GM20000 (cell line): ENCODE measurements at places on chromosomes 16 and 17.

DNA sequence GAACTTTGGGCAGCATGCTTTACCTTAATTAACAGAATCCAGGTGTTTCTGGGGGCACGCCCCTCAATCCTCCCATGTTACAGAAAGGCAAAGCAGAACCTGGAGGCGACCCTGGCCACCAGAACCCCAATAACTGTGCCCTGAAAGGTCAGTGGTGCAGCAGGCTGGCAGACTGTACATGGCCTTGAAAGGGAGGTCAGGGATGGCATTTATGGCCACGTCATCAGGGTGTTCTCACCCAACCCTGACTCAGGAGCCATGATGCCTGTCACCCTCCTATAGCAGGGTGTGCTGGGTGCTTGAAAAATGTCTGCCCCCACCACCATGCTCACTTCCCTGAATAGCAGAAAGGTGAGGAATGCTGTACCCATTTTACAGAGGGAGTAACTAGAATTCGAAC lies 177.7 kb downstream of the TMEM132E start:
- DNase-seq, result no peak

DNA sequence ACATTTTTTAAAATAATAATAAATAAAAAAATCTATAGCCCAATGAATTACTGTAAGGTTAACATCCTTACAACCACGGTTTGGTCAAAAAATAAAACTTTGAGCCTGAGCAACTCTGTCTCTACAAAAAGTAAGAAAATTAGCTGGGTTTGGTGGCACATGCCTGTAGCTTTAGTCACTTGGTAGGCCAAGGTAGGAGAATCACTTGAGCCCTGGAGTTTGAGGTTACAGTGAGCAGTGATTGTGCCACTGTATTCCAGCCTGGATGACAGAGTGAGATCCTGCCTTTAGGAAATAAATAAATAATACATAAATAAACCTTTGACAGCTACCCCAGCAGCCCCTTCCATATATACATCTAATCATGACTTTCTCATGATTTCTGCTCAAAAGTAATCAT lies 26.9 kb upstream of the PHAF1 start:
- no peak for DNase-seq

DNA sequence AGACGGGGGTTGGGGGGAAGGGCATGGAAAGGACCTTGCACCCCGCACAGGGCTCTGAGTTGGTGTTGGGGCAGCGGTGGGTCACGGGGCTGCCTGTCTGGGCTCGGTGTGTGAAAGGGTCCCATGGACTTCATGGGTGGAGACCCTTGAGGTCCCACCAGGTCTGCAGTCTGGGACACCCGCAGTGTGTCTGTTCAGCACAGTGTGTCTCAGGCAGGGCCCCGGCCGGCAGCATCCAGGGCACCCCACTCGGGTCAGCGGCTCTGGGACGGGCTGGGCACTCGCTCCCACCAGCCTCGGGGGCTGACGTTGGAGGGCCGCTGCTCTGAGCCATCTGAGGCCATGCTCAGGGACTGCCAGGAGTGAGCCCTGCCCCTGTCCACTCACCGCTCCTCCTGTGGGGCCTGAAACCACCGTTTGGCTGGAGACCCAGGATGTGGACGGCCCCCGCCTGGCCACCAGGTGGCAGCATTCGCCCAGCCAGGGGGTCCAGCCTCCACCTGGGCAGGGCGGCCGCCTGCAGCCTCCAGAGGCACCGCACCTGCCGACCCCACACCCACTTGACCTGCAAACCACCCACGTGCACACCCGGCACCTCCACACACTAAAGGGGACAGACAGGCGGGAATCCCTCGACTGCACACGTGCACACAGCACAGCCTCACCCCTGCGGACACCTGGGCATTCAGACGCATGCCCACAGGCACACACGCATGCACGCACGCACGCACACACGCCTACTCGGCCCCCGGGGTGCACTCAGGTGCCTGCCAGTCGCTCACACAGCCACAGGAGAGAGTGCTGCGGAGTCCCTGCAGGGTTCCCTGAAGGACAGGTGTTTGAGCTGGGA lies 10.1 kb upstream of the ZFPM1 start:
- peak; percentile 95 for DNase-seq

DNA sequence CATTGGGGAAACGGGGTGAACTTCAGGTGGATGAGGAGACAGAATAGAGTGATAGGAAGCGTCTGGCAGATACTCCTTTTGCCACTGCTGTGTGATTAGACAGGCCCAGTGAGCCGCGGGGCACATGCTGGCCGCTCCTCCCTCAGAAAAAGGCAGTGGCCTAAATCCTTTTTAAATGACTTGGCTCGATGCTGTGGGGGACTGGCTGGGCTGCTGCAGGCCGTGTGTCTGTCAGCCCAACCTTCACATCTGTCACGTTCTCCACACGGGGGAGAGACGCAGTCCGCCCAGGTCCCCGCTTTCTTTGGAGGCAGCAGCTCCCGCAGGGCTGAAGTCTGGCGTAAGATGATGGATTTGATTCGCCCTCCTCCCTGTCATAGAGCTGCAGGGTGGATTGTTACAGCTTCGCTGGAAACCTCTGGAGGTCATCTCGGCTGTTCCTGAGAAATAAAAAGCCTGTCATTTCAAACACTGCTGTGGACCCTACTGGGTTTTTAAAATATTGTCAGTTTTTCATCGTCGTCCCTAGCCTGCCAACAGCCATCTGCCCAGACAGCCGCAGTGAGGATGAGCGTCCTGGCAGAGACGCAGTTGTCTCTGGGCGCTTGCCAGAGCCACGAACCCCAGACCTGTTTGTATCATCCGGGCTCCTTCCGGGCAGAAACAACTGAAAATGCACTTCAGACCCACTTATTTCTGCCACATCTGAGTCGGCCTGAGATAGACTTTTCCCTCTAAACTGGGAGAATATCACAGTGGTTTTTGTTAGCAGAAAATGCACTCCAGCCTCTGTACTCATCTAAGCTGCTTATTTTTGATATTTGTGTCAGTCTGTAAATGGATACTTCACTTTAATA lies 7.0 kb upstream of the TMEM235 start:
- DNase-seq, result no peak

- DNase-seq, result no peak
Measured at GRCh38 chr17:81551458-81552243, 502 bp downstream of the FAAP100 start.

DNA sequence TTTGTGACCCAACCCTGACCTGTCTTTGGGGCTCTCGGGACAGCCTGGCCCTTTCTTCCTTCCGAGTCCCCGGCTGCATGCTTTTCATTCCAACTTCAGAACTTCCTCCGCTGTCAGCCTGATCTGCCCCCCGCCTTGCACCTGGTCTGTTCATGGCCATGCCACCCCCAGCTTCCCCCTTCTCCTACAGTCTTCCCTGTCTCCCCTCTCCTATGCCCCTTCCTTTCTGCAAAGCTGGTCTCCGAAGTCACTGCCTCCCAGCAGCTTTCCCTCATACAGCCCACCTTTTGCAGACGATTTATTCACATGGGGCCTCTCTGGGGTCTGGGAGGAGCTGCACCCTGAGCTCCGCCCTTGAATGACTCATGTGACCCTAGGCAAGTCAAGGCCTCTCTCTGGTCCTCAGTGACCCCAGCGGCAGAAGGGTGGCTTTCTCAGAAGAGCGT lies 47.1 kb upstream of the SDK2 start:
- no peak for DNase-seq

- no peak for DNase-seq
Measured at GRCh38 chr17:81294512-81295030, 536 bp downstream of the SLC38A10 start.

GRCh38 chr17:64025732-64026294 lies 5.4 kb upstream of the ICAM2 start:
- peak; percentile 75 for DNase-seq

DNA sequence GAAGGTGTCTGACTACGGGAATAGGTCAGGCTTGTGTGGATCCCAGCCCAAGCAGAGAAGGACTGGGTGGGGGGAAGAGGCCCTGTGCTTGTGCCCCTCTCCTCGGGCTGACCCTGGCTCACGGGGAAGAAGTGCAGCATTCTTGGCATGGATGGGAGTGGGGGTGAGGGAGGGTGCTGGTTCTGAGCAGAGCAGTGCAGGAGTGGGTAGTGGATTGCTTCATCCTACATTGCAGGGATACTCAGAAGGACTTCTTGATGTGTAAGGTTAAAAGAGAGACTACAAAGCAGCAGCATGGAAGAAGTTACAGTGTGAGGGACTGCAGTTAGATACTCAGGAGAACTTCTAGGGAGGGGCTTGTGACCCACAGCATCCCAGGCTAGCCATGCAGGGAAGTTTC lies 2.1 kb downstream of the ARHGAP23 start:
- no peak for DNase-seq

GRCh38 chr17:80650751-80651518 lies 106.3 kb downstream of the RPTOR start:
- no peak for DNase-seq

- no peak for DNase-seq
Measured at GRCh38 chr17:3256575-3256974, 41.6 kb downstream of the OR3A1 start.

- DNase-seq, result peak; percentile 52
Measured at GRCh38 chr16:56203052-56203451, 11.8 kb downstream of the GNAO1 start.

DNA sequence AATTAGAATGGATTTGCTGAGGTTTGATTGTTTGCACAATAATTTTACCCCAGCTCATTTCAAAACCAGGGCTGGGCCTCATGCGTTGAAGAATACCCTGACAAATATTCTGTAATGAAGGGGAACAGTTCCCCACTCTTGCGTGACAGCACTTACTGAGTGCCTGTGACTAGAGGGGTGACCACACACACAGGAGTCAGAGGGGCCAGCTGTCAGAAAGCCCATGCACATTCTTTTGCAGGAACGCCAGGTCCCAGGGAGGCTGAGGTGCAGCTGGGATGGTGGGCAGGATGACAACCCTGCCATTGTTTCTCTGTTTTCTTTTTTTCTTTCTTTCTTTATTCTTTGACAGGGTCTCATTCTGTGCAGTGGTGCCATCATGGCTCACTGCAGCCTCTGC lies 44.6 kb downstream of the SMPD3 start:
- DNase-seq, result no peak

DNA sequence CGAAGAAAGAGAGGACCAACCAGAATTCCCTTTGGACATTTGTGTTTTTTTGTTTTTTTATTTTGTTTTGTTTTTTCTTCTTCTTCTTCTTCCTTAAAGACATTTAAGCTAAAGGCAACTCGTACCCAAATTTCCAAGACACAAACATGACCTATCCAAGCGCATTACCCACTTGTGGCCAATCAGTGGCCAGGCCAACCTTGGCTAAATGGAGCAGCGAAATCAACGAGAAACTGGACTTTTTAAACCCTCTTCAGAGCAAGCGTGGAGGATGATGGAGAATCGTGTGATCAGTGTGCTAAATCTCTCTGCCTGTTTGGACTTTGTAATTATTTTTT lies 3.6 kb downstream of the SOX9 start:
- no peak for DNase-seq

DNA sequence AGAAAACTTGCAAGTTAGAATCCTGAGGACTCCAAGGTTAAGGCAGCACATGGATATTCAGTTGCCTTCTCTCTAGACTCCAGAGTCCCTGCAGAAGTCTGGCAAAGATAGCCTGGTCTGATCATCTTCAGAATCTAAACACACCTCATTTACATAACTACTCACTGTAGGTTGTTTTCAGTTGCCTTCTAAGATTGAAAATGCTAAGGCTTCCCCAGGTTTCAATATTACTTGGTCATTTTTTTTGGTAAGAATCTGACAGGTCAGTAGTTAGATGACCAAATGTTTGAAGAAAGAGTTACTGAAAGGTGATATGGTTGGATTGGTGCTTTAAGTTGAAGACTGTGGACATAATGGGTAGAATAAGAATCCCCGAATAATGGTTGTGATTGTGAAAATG lies 205.4 kb upstream of the KCNJ16 start:
- peak; percentile 26 for DNase-seq

GRCh38 chr16:81511371-81511770 lies 66.8 kb downstream of the CMIP start:
- no peak for DNase-seq

DNA sequence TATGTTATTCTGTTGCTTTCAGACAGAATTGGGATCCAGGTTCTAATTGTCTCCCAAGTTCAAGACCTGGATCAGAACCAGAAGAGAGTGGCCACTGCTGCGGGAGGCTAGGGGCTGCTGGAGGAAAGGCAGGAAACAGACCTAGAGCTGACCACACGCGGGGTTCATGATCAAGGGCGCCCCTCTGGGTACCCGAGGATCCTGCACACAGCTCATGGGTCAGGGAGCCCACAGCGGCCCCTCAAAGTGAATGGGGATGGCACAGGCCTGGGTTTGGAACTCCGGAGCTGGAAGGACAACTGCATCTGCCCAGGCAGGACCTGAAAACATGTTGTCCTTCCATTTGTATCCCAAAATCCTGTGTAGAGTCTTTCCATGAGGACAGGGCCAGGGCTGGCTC lies 107.0 kb downstream of the RMI2 start:
- DNase-seq, result no peak

- no peak for DNase-seq
Measured at GRCh38 chr16:72978212-72978611, 69.7 kb downstream of the ZFHX3 start.

- DNase-seq, result no peak
Measured at GRCh38 chr16:81806696-81807095, 27.6 kb downstream of the PLCG2 start.

GRCh38 chr17:63275318-63275970 lies 170.7 kb downstream of the CYB561 start:
- DNase-seq, result no peak

DNA sequence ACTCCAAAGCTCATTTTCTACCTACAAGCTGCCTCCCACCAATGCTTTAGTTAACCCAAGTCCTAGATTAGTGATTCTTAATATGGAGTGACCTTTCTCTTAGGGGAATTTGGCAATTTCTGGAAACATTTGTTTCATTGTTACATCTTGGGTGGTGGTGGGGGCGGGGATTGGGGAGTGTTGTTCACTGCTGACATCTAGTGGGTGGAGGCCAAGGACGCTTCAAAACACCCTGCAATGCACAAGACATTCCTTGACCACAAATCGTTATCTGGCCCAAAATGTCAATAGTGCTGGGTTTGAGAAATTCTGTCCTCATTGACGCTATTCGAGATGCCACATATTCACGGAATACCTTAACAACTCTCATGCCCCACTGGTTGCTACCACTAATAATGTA lies 282.9 kb downstream of the RBFOX1 start:
- no peak for DNase-seq

- no peak for DNase-seq
Measured at GRCh38 chr17:336110-337021, 16.2 kb downstream of the RPH3AL start.

GRCh38 chr17:27797390-27798091 lies 2.8 kb downstream of the NOS2 start:
- DNase-seq, result no peak

- DNase-seq, result no peak
Measured at GRCh38 chr16:80390871-80391489, 149.8 kb upstream of the DYNLRB2 start.

GRCh38 chr17:40541060-40541872 lies 24.0 kb downstream of the CCR7 start:
- DNase-seq, result no peak

DNA sequence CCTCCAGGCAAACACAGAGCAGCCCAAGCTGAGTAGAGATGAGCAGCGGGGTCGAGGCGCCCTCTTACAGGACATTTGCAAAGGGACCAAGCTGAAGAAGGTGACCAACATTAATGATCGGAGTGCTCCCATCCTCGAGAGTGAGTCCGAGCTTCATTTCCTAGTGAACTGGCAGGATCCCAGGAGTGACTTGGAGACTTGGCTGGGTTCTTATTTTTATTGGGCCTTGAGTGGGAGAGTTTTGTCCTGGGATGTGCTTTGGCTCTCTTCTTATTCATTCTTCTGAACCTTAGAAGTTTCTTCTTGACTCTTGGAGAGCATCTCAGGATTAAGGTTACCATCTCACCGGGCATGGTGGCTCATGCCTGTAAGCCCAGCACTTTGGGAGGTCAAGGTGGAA lies 27.2 kb upstream of the CDC6 start:
- no peak for DNase-seq

- DNase-seq, result no peak
Measured at GRCh38 chr17:238071-238963, 56.9 kb upstream of the DOC2B start.
